Substantia nigra (tissue), 51 donors: ENCODE measurements at places on chromosomes 2 and 18.
A peak's percentile ranks its signal among the peaks of the same experiment; 100 is the strongest.

DNA sequence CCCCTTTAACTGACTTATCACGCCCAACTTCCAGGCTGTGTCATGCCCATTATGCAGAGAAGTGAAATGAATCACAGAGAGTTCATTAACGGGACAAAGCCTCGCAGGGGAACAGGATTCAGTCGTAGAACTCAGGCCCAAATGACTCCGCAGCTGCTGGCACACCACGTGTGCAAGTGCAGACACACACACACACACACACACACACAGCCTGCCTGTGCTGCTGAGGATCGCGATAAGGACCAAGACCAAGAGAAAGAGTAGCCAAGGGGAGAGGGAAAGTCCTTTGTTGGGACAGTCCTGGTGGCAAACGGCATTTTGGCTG lies 90.0 kb upstream of the TAF1B start:
- DNase-seq: no peak

DNA sequence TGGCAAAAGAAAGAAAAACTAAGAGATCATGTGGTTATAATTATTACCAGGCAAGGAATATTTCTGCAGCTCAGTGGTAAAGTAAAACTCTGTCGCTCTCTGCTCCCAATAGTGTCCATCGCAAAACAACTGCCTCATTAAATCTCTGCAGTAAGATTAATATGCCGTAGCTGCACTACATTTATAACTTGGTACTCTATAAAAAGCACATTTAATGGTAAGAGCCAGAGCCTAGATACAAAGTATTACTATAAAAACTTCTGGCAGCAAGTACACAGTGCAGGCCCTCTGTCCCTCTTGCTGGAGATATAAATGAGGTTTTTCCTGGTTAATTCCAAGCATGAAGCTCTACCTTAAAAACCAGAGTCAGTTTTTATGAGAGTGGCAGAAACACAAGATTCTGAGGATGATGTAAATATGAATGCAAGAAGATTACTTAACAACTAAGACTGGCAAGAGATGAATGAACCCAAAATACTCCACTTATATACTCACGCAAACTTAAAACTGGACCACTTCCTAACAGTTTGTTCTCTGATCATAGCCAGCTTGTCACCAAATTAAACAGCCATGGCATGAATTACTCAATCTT lies 25.5 kb downstream of the ZNF521 start:
- DNase-seq: no peak

DNA sequence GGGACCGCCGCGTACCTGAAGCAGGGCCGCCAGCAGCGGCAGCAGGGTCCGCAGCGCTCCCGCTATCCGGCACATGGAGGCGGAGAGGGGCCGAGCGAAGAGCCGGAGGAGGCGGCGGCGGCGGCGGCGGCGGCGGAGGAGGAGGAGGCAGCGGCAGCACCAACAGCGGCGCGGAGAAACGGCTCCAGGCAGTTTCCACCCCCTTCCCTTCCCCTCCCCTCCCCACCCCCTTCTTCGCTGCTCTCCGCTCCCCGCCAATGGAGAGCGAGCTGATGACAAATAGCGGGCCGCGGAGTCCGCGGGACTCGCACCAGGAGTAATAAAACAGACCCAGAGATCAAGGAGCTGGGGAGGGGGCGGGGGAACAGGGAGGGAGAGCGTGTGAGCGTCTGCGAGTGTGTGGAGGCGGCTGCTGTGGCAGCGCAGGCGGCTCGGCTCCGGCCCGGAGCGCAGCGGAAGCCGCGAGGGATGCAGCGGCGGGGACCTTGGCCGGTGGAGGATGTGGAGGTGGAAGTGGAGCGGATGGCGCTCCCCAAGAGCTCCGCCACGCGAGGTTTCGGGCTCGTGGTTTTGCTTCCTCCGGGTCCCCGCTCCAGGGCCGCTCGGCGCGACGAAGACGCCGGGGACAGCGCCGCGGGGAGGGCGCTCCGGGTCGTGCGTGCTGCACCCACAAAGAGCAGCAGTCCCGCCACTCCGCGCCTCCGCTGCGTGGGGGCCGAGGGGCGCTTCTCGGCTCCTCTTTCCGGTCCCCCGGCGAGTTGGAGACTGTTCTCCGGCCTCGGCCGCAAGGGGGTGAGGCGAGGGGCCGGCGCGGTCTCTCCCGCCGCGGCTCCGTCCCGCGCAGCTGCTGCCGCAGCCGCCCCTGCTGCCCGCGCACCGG lies at the start of gene CDH2:
TSS of gene CDH2 (minus strand) at position 183 of the 880 bp plus-strand sequence. CDS start at position 75, 108 bp downstream.
- DNase-seq: peak; percentile 71

DNA sequence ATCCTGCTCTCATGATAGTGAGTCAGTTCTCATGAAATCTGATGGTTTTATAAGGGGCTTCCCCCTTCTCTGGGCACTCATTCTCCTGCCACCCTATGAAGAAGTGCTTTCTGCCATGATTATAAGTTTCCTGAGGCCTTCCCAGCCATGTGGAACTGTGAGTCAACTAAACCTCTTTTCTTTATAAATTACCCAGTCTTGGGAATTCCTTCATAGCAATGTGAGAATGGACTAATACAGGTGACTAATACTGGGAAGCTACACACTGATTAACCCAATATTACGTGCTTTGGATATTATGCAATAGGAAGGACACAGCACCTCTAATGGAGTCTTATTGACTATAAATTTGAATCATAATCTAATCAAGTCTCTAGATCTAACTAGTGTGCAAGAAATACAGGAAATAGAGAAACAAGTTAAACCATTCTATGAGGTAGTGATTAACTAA lies 107.2 kb upstream of the ETAA1 start:
- no peak for DNase-seq

GRCh38 chr2:215870986-215871385 lies 142.4 kb downstream of the MREG start:
- no peak for DNase-seq

GRCh38 chr2:77519888-77520506 lies 2.2 kb downstream of the LRRTM4 start:
- DNase-seq: no peak

DNA sequence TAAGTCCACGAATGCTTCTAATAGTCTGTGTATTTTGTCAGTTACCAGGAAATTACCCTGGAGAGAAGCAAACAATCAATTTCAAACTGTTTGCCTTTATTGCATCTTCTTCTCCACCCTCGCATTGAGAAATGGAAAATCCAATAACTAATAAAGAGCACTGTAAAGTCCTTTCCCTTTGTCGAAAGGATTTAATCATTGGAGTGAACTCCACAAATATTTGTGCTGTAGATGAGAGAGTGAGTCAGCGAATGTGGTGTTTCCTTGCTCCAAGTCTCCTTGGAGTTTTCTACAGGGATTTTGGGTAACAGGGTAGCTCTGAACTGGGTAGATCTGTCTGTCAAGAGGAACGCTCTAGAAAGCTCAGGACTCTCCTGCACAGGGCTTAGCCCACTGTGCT lies 240.2 kb downstream of the KCNS3 start:
- DNase-seq: no peak

GRCh38 chr18:42839408-42839807 lies 276.1 kb downstream of the RIT2 start:
- DNase-seq: no peak

GRCh38 chr2:9124231-9124741 lies 82.3 kb upstream of the ASAP2 start:
- no peak for DNase-seq

GRCh38 chr2:161228511-161229240 lies 68.4 kb downstream of the TANK start:
- no peak for DNase-seq

DNA sequence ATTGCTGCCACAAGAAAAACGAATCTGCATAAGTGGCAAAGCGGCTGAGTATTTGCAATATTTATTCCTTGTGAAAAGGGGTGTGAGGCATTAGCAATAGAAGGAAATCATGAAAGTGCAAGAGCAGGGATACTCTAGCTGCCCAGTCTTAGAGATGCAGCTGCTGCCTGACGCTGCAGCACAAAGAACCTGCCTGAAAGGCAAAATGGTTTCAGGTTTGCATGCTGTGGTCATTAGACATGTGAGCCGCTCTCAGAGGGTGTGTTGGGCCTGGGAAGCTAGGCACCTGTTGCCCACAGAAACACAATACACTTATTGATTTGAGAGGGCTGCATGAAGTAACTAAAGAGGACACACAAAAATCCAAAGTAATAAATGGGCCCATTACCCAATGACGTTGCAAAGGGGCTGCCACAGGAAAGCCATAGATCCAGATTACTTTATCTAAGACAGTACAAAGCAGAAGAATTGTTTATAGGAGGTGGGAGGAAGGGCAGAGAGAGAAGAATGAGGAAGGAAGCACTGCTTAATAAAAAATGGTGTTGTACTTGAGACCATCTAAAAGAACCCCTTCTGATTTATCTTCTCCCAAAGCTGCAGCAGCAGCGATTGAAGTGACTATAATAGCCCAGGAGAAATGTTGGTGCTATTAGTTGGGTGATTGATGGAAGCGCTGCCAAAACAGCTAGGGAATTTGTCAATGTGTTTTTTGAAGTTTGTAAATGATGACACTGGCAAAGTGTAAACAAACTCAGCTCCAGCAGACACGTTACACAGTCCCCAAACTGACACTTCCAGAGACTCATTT lies 492.4 kb upstream of the ACVR2A start:
- no peak for DNase-seq

- no peak for DNase-seq
Observed at GRCh38 chr2:219234331-219234730, 4.7 kb downstream of the ANKZF1 start.

DNA sequence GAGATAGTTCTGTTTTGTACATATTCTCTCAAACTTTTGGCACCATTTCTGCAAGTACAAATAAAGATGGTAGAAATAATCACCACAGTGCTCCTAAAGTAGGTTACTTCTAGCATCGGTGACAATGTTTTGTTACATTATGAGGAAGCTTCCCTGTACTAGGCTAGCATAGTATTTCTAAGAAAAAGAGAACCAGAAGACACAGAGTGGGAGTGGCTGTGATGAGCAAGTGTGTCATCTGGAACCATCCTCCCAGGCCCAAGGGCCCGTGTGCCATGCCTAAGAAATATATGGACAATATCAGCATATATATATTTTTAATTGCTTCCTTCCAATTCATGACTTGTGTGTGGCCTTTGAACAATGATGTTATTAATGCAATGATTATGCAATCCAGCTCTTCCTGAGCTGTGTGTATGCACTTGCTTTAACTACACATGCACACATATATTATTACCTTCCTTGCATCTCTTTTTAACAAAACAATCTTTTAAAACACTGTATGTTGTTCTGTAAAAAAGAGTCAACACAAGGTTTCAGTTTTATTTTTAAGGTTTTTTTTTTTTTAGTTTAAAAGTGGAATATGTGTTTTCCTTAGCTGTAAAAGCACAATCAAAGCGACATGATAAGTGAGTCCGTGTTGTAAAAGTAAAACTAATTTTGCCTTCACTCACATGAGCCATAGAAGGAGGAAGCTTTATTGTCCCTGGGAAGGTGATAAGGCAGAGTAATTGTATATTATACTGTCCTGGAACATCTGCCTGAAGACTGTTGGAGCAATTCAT lies 303.9 kb downstream of the ZNF407 start:
- DNase-seq: no peak

- no peak for DNase-seq
Observed at GRCh38 chr18:49166327-49166726, 215.6 kb upstream of the SMAD7 start.

DNA sequence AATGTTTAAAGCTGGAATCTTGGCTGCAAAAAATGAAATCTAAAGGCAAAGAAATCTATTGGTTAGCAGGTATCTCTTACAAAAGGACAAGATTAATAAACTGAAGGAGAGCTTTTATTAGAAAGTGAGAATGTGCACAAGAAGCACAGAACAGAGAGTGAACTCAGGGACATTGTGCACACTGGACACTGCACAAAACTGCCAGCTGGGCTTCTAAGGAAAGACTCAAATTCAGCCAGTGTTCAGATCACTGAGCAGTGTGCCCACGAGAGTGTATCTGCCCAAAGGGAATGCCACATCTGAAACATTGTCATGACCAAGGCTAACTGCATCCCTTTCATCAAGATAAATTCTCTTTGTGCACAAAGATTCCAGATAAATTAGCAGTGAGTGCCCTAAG lies 129.7 kb upstream of the KCNH7 start:
- DNase-seq: no peak
